ENCODE measurements at places on chromosomes 2 and 18.

- DNase-seq, result no peak
These were observed 18.3 kb upstream of the TNS1 start for GRCh38 chr2:218020966-218021535.

- DNase-seq, result no peak
These were observed 86.8 kb upstream of the SP3 start for GRCh38 chr2:174051741-174052583.

DNA sequence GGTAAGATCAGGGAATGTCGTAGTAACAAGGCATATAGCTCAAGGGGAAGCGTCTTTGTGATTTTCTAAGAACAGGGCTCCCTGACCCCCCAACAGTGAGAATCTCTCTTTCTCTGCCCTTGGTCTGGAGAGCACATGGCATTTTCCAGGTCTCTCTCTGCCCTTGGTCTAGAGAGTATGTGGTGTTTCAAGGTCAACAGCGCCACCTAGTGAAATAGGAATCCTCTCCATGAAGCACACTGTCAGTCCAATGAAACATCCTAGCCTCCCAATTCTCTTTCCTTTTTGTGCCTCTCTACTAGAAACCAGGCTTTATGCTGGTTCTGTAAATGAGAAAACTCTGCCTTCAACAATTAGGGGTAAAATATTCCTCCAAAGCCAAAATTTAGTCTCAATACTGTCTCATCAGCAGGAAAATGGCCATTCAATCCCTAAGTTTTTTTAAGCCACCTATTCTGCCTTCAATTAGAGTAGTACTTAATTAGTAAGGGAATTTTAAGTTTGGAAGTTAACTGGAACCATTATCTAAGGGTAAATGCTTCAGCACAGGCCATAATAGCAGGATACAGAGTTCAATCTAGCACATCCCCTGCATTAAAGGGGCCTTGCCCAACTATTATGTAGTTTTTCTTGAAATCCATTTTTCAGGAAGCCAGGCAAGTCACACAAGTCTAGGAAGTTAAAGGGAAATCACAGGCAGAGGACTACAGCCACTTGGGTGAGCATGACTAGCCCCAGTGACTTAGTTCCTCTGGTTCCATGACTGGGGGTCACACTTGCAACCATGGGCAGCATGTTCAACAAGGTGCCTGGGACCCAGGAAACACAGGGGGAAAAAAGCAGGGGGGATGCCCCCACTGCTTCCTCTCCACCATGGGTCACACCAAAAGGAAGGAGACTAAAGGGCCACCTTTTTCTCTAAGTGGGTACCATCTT, 12.4 kb downstream of the DYM start:
- peak; percentile 32 for DNase-seq

DNA sequence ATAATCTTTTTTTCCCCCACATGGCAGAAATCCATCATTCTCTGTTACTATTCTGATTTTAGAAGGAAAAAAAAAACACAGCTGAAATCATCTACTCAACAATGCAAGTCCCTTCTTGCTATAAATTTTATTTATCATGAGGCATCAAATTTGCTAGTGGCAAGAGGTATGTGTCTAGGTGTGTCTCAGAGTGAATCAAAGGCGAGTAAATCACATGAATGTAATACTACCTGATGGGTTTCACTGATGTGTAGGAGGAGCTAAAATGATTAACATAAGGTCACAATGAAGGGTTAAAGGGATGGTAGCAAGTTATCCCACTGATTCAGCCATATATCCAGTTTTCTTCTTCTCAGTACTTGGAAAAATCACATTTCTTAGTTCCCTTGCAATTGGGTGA, 24.5 kb upstream of the PELI1 start:
- DNase-seq, result no peak
